ENCODE measurements at places on chromosomes 11 and 22.
A peak's percentile ranks its signal among the peaks of the same experiment; 100 is the strongest.

- no peak for DNase-seq
Observed at GRCh38 chr22:30514252-30514651, 8.8 kb upstream of the SEC14L4 start.

- no peak for DNase-seq
Observed at GRCh38 chr11:63573881-63574855, 11.0 kb upstream of the PLAAT2 start.

DNA sequence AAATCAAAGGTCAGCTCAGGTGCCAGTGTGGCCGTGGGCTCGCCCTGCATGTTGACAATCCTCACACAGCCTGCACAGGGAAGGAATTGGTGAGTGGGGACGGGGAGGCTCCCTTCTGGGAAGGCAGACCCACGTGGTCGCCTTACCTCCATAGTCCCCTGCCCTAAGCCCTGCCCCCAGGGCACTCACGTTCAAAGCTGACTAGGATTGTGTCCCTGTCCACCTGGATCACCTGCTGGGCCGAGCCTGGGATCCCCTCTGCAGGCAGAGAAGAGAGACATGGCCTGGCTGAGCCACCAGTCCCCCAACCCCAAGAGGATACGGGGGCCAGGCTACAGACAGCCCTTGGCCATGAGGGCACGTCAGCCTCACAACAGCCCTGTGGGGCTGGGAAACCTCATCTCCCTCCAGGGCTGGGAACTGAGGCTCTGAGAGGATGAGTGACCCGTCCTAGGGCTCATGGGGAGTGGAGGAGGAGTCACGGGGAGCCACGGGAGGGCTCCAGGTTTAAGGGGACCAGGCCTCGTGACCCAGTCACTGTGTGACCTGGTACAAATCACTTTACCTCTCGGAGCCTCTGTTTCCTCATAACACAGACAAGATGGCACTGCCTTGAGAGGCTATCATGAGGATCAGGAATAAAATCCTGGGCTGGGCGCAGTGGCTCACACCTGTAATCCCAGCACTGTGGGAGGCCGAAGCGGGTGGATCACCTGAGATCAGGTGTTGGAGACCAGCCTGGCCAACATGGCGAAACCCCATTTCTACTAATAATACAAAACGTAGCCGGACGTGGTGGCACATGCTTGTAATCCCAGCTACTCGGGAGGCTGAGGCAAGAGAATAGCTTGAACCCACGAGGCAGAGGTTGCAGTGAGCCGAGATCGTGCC is 12.1 kb upstream of the SF1 start:
- no peak for DNase-seq

DNA sequence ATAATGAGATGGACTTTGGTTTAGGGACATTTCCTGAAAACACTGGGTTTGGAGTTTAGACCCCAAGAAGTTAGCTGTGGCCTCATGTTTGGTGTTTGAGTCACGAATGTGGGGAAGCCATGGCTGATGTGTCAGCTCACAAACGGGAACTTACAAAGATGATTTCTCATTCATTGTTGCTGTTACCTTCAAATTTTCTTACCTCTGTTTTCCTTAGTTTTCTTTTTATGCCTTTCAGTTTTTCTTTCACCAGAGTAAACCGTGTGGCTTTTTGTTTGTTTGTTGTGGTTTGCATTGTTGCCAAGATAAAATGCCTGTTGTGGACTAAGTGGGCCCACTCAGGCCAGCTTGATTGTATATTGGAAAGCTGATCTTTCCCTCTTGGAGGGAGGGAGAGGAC is 89.1 kb downstream of the SWAP70 start:
- DNase-seq: no peak

- DNase-seq: no peak
Observed at GRCh38 chr11:14240221-14240620, 118.8 kb downstream of the RRAS2 start.

DNA sequence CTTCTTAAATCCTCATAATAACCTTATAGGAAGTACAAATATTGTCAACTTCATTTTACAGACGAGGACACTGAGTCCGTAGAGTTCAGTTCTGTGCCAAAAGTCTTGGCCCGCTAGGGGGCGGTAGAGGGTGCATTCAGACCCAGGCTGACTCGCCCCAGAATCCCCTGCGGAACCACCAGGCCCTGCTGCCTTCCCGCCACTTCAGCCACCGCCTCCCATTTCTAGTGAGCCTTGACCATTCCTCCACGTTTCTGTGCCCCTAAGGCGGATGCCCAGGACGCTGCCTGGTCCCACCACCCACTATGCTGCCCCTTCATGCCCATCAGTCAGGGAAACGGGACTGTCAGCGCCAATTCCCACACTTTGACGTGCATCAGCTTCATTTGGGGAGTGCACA is 19.1 kb downstream of the SYT13 start:
- DNase-seq: no peak

DNA sequence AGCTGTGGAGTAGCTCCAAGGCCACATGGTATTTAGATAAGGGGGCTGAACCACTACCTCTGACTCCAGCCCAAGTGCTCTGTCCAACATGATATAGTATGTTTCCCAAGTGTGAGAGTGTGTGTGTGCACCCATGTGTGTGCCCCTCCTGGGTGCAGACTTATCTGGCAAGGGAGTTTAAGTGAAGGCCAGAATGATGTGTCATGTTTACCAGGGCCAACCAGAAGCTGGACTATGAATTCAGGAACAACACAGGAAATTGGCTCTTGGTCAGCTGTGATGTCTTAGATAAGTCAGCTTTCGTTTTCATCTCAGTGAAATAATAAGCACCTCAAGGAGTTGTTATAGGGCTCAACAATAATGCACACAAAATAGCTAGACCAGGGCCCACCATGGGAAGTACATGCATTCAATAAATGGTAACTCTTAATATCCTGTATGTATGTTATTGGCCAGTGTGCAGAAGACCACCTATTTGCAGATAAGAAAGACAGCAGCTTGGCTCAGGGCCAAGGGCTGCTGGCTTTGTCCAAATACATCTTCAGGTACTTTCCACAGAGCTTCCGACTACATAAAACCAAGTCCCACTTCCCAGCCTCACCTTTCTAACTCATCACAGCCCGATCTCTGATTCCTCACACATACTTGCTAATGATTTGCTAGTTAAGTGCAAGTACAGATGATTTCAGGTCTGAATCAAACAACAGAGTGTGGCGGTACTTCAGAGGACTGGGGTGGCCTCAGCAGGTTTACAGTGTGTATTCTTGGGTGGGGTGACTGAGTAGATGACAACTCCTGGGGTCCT is 120.9 kb downstream of the ME3 start:
- DNase-seq: no peak

DNA sequence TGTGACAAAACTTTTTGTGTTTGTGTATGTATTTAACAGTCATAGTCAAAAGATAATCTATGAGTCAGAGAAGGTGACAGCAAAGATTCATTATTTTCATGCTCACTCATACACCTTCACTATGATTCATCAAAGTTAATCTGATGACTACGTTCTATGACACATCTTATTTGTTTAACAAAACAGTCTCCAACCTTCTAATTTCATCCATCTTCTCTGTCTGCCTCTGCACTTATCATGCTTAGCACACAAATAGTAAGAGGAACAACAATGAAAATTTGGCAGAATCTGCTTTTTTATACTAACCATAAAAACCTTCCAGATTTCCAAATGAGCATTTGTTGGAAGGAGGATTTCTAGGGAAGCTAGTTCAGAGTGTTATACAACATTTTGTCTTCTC is 568.9 kb downstream of the LUZP2 start:
- DNase-seq: no peak

DNA sequence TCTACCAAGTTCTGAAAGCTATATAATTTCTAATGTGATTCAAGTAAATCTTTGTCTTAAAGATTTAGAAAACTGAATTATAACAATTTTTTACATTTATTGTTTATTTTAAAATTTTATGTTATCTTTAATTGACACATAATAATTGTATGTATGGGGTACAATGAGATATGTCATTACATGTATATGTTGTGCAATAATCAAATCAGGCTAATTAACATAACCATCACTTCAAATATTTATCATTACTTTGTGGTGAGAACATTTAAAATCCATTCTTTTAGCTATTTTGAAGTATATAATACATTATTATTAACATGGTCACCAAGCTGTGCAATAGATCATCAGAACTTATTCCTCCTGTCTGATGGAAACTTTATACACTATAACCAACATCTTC is 181.1 kb downstream of the DDX10 start:
- no peak for DNase-seq

- no peak for DNase-seq
Observed at GRCh38 chr22:48579928-48580309, 1247.8 kb downstream of the BRD1 start.

DNA sequence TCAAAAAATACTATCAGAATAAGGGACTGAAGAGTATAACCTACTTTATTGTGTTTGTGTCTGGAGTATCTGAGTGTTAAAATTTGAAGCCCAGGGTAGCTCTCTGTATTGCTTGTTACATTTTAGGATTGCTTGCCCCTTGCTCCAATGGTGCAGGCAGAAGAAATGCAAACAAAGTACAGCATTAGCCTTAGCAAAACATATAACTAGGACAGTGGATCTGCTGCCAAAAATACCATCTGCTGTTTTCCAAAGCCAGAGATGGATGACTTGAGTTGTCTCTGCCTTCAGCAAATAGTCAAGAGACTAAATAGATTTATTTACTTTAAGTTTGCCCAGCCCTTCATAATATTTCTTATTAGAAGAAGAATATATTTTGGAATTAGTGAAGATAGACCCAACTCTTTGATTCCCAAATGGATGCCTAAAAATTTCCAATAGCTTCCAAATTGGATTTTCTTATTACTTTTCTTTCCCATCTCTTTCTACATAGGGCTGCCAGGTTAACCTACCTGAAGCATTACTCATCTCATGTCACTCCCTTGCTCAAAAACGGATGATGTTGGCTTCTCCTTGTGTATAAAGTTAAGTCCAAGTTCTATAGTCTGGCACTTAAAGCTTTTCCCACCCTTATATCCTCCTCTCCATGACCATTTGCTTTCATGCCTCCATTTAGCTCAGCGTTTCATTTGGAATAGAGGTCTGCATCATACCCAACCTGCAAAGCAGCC is 66.3 kb downstream of the LDLRAD3 start:
- DNase-seq: no peak

GRCh38 chr11:65066805-65067291 is 8.5 kb upstream of the NAALADL1 start:
- DNase-seq: no peak

- DNase-seq: no peak
Observed at GRCh38 chr11:59676205-59676604, 7.4 kb upstream of the PATL1 start.

DNA sequence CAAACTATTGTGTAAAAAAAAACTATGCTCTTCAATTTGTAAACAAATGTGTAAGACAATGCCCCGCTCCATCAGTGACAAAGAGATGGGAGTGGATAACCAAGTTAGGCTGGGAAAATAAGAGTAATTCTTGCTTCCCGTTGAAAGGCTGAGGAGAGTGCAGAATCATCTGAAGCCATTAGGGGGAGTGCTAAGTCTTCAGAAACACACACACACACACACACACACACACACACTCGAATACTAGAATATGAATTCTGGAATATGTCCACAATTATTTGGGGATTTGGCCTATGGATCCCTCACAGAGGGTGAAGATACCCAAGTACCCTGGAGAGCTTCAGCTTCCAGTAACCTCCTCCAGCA is 27.8 kb upstream of the ROBO3 start:
- peak; percentile 70 for DNase-seq

DNA sequence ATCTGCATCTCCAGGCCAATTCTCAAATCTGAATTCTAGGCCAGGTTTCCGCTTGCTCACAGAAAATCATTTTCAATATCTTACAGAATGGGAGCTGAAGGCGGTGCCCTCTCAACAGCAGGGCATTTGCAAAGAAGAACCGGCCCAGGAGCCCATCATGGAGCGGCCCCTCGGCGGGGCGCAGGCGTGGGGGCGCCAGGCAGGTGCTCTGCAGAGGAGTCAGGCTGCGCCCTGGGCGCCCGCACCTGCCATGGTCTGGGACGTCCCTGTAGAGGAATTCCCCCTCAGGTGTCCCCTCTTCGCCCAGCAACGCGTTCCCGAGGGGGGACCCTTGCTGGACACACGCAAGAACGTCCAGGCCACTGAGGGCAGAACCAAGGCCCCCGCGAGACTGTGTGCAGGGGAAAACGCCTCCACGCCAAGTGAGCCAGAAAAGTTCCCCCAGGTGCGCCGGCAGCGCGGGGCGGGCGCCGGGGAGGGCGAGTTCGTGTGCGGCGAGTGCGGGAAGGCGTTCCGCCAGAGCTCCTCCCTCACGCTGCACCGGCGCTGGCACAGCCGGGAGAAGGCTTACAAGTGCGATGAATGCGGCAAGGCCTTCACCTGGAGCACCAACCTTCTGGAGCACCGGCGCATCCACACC is 11.5 kb downstream of the ZNF74 start:
- DNase-seq: no peak

- peak; percentile 25 for DNase-seq
Observed at GRCh38 chr11:9461760-9462134, 935 bp downstream of the ZNF143 start.

GRCh38 chr11:66891851-66892660 is 35.2 kb downstream of the LRFN4 start:
- DNase-seq: no peak

GRCh38 chr11:18615628-18616392 is 16.2 kb downstream of the MISFA start:
- DNase-seq: no peak

GRCh38 chr11:65503949-65504673 is 5.3 kb downstream of the MALAT1 start:
- DNase-seq: no peak

- peak; percentile 48 for DNase-seq
Observed at GRCh38 chr22:41910050-41911000, 4.5 kb downstream of the SHISA8 start.

GRCh38 chr11:94309757-94310156 is 5.4 kb downstream of the IZUMO1R start:
- DNase-seq: no peak

- DNase-seq: no peak
Observed at GRCh38 chr22:44592824-44593148, 94.8 kb upstream of the RTL6 start.

GRCh38 chr11:86246293-86246675 is 1.7 kb downstream of the EED start:
- no peak for DNase-seq

DNA sequence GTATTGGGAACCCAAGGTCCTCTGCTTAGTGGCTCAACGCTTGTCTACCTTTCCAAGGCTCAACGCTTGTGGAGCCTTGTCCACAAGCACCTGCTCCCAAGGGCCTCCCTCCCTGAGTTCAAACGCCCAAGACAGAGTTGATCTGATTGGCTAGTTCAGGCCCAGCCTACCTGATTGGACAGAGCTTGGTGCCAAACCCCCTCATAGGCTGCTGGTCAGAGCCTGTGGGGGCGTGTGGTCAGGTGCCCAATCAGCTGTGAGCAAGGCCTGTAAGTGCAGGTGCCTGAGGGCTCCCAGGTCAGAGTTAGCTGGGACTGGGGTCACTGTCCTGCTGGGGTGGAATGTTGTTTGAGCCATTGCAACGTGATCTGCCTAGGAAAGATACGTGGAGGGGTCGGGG is 16.9 kb upstream of the TMPRSS6 start:
- no peak for DNase-seq

- no peak for DNase-seq
Observed at GRCh38 chr11:100632941-100633452, 54.1 kb upstream of the ARHGAP42 start.
